ENCODE measurements at places on chromosomes 4 and X.

- no peak for DNase-seq
These were observed 146.2 kb downstream of the TEX11 start for GRCh38 chrX:70762285-70762684.

DNA sequence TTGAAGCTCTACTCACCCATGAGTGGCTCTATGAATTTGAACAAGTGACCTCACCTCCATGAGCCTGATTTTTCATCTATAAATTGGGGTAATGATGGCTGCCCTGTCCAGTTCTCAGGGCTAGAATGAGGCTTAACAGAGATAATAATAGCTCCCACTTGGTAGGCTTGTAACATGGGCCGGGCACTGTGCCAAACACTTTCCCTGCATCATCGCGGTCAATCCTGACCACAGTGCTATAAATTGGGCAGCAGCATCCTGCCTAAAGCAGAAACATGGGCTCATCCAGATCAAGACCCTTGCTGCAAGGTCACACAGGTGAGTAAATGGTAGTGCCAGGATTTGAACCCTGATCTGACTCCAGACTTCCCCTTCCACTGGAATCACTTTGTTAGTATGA, 12.8 kb downstream of the APLN start:
- no peak for DNase-seq

- no peak for DNase-seq
These were observed 47.0 kb downstream of the SPRY1 start for GRCh38 chr4:123443401-123444289.

DNA sequence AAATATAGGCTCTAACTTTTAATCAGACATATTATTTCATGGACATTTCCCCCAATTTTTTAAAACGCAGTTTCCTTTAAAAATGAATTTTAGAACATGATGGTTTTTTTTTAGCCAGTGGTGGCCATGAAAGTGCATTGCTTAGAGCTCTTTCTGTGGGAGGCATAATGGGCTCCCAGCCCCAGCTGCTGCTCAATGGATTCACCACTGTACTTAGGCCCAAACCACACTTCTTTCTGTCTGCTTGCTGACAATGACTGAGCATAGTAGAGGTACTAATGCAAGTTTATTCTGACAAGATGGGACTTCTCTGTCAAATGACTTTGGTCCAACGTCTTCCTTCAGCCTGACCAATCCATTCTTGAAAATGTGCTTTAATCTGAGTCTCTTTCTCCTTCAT, 400.2 kb upstream of the GRIA3 start:
- no peak for DNase-seq

GRCh38 chr4:5824635-5825034, 68.3 kb downstream of the CRMP1 start:
- DNase-seq: no peak

GRCh38 chr4:83390944-83391343, 56.3 kb upstream of the HPSE start:
- no peak for DNase-seq

DNA sequence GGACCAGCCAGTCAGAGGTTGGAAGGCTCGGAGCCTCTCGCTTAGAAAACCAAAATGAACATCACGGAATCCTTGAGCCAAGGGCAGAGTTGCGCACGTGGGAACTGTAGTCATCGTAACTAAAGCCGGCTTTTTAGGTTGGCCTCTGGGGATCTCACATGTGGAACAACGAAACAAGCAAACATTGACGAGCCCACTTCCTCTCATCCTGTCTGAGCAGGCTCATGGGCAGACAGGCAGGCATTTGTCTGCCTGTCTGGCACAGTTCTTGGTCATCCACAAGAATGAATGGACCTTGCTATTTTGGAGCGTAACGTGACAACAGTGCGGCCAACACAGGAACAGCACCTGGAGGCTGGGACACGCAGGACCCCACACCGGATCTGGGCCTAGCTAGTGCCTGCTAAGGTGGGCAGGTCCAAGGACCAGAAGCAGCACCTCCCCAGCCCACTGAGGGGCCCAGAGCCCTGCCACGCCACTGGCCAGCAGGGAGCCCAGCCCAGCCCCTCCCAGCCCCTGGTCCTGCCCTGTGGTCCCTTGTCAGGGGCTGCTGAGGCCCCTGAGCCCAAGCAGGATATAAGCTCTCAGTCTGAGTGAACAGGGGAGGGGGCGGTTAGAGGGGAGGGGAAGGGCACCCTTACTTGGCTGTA, 9.2 kb upstream of the TREX2 start:
- DNase-seq: no peak

DNA sequence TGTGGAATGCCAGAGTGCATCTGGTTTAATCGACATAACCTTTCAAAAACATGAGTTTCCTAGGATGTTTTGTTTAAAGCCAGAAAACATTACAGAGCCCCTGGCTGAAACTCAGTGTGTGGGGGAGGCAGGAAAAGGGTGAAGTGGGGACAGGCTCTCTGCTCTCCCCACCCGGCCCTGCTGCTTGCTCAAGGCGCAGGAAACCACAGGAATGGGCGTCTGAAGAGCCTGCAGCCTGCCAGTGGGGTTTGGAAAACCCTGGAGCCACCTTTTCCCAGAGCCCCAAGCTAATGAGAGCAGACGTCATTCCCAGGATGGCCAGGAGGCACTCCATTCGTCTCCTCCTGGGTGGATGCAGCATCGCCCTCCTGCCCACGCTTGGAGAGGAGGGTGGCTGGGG, 240.6 kb downstream of the AFAP1 start:
- no peak for DNase-seq

DNA sequence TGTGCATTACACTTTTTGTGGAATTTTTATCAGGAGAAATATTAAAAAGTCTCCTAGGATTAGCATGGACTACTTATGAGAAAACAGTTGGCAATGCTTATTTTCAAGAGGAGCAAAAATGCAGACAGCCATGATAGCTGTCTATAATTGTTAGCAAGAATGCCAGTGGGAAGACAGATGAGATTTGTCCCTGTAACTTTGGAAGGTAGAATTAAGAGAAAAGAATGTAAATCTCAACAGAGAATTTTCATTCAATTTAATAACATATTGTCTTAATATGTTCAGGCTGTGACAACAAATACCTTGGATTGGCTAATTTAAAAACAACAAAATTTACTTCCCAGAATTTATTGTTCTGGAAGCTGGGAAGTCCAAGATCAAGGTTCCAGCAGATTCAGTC, 349.2 kb downstream of the IQCM start:
- DNase-seq: no peak

DNA sequence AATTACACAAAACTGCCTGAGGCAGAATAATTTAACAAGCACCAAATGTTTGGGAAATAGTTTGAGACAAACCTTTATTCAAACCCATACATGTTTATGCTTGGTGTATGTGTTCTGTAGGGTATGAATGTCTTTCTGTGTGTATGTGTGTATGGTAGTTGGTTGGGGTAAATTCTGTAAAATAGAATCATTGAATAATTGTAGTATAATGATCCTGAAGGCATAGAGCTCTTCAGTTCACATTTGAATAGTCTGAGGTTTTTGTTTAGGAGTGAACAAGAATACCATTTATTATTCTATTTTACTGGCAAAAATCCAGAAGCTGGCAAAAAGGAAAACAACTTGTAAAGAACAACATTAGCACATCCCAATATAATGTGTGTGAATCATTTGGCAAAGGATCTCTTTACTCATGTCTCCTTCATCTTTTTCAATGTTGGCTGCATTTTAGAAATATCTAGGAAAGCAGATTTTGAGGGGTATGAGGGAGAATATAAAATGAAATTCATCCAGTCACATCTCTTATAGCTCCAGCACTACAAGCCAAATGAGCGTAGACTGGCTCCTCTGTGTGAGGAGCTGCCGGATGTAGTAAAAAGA, 360.0 kb downstream of the CHIC1 start:
- no peak for DNase-seq

- no peak for DNase-seq
These were observed 84.3 kb downstream of the PDLIM5 start for GRCh38 chr4:94536049-94536448.

- no peak for DNase-seq
These were observed 223.0 kb upstream of the GALNT7 start for GRCh38 chr4:172945611-172946010.

DNA sequence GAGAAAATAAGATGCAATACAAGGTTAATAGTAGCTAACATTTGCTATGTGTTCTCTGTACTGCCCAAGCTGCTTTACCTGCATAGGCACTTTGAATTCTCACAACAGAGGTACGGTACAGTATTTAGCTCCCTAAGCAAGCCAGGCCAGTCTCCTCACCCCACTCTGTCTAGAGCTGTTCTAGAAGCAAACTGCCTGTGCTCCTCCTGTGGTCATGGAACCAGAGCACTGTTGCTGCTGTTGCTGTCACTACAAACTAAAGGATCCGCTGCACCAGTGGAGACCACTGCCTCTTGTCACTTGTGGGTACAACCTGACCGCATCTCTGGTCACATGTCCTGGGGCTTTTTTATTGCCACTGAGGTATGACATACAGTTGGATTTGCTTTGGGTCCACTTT, 19.6 kb downstream of the ZNF330 start:
- no peak for DNase-seq

GRCh38 chr4:120071192-120071795, 4.6 kb upstream of the MAD2L1 start:
- peak; percentile 48 for DNase-seq

- no peak for DNase-seq
These were observed 682.4 kb upstream of the GRIA3 start for GRCh38 chrX:122501652-122502051.

GRCh38 chr4:66160606-66161005, 490.3 kb upstream of the EPHA5 start:
- DNase-seq: no peak

DNA sequence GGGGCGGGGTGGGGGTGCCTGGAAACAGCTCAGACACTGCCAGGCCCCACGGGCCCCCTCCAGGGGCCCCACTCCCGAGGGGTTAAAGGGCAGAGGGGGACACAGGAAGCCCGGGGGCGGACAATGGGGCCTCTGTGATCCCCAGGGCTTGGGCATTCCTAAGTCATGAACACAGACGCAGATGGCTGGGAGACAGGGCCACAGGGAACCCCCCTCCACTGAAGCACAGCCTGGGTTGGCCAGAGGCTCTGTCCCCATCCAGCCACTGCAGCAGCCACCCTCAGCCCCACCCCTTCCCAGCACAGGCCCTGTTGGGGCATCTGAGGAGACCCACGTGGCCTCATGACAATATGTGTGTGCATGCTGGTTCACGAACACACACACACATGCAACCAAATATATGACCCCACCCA, 3.9 kb downstream of the L1CAM start:
- DNase-seq: no peak

DNA sequence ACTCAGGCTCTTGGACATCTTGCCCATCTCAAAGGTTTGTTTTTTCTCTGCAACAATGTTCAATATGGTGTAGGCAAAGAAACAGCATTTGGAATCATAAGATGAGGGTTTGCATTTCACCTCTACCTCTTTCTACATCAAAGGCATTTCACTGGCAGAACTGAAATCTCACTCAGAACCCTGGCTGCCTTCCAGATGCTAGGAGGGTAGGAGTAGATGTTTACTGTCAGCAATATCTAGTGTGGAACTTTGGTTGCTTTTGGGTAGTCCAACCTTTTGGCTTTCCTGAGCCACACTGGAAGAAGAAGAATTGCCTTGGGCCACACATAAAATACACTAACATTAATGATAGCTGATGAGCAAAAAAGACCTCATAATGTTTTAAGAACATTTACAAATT, 297.0 kb upstream of the KLF3 start:
- DNase-seq: no peak

DNA sequence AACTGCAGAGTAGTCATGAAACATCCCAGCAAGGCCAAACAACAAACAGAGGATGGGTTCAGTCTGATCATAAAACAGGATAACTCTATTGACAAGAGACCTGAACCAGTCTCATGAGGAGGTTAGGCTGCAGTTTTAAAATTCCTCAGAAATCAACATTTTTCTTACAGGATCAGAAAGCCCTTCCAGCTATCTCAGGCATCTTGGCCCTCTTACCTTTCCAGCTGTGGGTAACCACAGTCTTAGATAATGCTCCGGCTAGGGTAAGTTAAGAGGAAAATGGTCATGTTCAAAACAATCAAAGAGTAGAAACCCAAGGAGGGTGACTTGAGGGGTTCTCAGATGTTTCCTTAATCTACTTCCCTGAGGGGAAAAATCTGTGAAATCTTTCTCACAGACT, 5.1 kb downstream of the CTSO start:
- DNase-seq: no peak

DNA sequence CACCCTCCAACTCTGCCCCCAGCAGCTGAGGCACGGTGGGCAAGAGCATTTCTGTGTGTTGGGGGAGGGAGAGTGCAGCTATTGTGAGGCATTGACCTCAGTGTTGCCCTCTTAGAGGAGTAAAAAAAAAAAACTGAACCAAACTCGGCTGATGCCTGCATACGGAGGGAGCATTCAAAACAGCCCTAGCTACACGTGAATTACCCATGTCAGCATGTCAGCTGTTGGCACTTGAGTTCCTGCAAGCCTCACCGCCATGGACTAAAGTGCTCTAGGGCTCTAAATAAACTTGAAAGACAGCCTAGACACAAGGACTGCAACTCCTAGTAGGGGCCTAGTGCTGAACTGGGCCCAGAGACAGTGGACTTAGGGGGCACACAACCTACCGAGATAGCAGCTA, 22.0 kb downstream of the ITIH6 start:
- no peak for DNase-seq

DNA sequence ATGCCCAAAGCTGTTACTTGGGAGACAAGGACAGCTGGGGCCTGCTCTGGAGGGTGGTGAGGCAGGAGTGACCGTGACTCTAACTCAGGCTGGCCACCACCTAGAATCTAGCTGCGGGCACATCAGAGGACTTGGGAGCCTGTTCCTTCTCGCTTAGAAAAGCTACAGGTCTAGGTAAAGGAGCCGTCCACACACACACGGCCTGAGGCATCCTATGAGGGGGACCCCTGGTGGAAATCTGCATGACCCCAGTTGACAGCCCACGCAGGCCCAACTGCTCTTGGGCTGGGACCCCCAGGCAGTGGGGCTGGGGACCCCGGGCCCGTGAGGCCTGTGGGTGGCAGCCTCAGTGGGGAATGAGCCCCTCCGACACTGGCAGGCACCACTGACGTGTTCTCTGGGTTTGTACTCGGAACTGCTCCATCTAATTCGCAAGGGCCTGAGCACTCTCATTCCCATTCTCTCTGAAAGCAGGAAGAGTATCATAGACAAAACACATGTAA, 75.6 kb downstream of the ACOX3 start:
- no peak for DNase-seq

GRCh38 chr4:39043058-39043860, 11.1 kb upstream of the TMEM156 start:
- no peak for DNase-seq

DNA sequence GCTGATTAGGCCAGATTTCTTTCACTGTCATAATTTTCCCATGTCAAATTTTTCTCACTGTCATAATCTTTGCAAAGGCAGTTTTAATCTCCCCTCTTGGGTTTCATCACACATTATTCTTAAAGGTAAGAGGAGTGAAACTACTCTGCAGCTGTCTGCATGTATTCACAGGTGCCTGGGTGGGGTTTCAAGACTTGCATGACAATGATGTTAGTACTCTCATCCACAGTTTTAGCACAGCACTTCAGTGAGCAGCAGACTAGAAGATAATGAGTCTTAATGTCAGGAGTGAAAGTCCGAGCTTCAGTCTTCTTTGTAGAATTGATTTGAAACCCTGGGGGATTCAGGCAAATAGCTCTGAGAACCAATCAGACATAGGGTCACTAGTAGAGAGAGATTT, 182.5 kb upstream of the GALNT7 start:
- no peak for DNase-seq

Data from effector CD4-positive, alpha-beta T cell (primary cell).